ENCODE measurements at places on chromosomes 16 and 17.

GRCh38 chr16:82031116-82032084 is 3.7 kb upstream of the HSD17B2 start:
- peak; percentile 58 for DNase-seq

DNA sequence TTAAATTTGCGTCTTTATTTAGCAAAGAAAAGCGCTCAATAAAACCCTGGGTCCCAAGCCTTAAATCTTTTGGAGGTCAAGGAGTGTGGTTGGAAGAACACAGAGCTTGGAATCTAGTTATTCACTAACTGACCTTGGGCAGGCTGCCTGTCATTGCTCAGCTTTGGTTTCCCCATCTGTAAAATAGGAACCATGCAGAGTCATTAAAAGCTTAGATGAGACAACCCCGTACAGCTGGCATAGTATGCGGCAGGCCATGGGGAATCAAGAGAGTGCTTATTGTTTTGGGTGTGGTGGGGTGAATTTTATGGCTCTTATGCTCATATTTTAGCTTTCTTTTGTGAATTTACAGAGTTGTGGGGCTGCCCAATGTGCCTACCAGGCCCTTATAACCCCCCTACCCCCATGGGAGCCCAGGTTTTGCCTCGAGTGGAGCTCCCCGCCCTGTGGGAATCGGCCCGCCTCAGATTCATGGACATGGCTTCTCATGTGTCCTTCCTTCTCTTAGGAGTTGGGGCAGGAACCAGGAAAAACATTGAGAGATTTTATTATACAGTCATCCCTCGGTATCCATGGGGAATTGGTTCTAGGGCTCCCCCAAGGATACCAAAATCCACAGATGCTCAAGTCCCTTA is 113.5 kb downstream of the CLEC16A start:
- no peak for DNase-seq

DNA sequence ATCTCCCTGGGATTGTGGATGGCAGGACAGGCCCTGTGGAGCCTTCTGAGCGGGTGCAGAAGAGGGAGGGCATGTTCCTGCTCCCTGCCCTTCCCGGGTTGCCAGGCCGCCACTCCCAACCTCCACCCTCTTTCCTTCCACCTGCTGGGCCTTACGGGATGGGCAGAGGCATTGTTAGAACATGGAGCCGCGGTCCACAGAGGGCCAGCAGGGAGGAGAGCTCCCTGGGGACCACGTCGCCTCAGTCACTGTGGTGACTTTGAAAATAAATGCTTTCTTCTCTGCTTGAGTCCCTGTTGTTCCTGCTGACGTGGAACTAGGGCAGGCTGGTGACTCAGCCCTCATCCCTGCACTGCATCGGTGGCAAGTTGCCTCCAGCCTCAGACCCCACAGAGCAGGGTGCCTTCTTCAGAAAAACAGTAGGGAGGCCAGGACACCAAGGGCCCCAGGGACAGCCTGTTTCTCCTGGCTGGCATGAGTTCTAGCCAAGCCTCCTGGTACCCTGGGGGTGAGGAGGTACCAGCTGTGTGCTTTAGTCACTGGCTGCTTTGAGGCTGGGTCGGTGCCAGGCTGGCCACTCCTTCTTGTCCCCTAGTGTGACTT is 224.9 kb downstream of the SEC14L1 start:
- peak; percentile 92 for DNase-seq

DNA sequence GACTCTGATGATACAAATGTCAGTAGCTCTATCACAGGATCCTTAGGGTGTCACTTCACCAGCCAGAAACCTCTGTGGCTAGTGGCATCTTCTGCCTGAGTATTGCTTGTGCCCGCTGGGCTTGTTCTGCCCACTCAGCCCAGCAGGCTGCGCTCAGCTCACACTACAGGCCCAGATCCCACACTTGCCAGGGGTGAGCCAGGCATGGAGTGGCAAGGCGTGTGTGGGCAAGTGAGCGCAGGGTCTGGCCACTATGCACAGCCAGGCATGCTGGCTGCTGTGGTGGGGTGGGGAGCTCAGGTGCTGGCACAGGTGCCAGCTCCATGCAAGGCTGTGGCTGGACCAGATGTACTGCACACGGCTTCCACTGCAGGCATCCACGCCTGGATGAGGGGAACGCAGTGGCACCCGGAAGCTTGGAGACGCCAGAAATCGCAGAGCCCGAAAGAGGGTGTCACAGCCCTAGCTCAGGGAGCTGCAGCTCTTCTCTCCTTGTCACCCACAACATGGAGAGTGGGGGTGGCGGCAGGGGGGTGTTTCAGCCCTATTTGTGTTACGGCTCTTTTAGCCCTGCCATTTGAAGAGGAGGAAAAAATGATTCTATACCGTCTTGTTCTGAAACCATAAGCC is 10.2 kb downstream of the CFAP97D1 start:
- DNase-seq = no peak

DNA sequence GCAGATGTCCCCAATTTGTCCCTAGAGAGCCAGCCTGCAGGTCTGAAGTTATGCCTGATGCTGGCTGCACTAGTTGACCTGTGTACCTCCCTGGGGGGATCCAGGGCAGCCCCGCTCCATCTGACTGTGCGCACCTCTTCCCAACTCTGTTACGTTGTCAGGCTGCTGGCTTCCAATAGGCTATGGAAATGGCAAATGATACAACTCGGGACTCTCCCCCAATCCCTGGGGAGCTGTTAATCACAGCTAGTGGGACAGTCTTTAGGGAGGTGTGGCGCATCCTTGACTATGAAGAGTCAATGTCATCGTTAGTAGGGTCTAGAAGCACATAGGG is 30.1 kb downstream of the GPRC5B start:
- no peak for DNase-seq

- peak; percentile 15 for DNase-seq
Observed at GRCh38 chr16:11914210-11915113, 1.3 kb downstream of the GSPT1 start.

All from fibroblast of skin of scalp (primary cell).